ENCODE measurements at places on chromosomes 16 and 17. TPM values are rescaled to one million over a fixed set of nuclear protein-coding genes. Genes with fewer than 3 reads are reported as not detected.
A peak's percentile ranks its signal among the peaks of the same experiment; 100 is the strongest.

Gene ASIC2
- not detected for total RNA-seq

Gene CACNG5
- total RNA-seq = 0.52 TPM

Gene MNT
- 12.2 TPM for total RNA-seq

- DNase-seq = no peak
Observed at GRCh38 chr17:16977932-16978331, 6.0 kb upstream of the TNFRSF13B start.

GRCh38 chr16:27287887-27288286 is 19.3 kb upstream of the NSMCE1 start:
- no peak for DNase-seq

GRCh38 chr17:13869331-13869940 is 199.9 kb upstream of the COX10 start:
- DNase-seq = no peak

Gene CCL8
- total RNA-seq = not detected

Gene RPH3AL
- 77.1 TPM for total RNA-seq

Gene ODAD4
- total RNA-seq = 0.66 TPM

- no peak for DNase-seq
Observed at GRCh38 chr17:77462090-77462489, 321.3 kb downstream of the SEC14L1 start.

Gene JPH3
- total RNA-seq = not detected

- no peak for DNase-seq
Observed at GRCh38 chr16:28155293-28155692, 56.5 kb downstream of the XPO6 start.

DNA sequence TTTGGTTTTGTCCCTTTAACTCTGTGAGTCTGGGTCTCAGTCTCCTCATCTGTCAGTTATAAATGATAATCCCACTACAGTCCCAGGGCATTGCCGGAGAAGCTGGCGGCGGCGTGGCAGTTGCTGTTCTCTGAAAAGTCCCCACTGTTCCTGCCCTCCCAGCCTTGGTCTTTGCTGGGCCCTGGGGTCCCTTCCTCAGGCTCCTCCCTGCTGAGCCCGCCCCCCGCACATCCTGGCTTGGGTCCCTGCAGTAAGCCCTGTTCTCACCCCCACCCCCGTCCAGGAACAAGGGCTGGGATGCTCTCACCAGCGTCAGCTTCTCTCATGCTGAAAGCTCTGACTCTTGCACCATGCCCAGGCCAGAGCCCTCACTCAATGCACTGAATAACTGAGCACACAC is 35.3 kb upstream of the PEMT start:
- DNase-seq = no peak

DNA sequence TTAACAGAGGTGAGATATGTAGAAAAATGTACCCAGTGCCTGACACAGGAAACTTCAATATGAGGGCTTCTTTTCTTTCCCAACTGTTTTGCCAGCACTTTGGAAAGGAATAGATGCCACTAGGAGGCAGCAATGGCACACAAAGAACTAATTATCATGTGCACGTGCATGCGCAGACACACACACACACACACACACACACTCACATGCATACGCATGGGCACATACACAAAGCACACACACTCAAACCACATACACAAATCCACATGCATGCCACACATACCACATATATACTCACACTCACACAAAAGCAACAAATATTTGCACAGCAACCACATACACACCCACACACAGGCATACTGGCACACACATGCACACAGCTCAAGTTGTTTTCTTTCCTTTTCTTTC is 8.8 kb upstream of the CEP112 start:
- peak; percentile 83 for DNase-seq

DNA sequence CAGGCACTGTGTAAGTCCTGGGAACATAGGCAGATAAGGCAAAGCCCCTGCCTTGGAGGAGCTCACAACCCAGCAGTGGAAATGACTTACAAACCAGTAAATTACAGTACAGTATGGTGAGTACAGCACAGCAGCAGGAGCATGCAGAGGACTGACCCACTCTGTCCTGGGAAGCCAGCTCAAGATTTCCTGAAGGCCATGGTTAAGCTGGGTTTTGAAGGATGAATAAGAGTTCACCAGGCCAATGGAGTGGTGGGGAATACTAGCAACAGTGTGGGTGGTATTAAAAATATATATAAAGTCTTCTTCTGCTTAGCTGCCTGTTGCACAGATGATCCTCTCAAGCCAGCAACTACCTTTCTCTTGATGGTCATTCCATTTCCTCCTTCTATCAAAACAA is 3.0 kb upstream of the GAN start:
- DNase-seq = no peak

Gene BCO1
- total RNA-seq = not detected

GRCh38 chr16:19851476-19851875 is 33.2 kb downstream of the GPRC5B start:
- DNase-seq = no peak

- DNase-seq = no peak
Observed at GRCh38 chr17:79135628-79136405, 61.2 kb downstream of the ENGASE start.

- peak; percentile 76 for DNase-seq
Observed at GRCh38 chr17:19727501-19728078, 11.2 kb upstream of the SLC47A2 start.

- no peak for DNase-seq
Observed at GRCh38 chr16:31869511-31870201, 4.0 kb upstream of the ZNF267 start.

DNA sequence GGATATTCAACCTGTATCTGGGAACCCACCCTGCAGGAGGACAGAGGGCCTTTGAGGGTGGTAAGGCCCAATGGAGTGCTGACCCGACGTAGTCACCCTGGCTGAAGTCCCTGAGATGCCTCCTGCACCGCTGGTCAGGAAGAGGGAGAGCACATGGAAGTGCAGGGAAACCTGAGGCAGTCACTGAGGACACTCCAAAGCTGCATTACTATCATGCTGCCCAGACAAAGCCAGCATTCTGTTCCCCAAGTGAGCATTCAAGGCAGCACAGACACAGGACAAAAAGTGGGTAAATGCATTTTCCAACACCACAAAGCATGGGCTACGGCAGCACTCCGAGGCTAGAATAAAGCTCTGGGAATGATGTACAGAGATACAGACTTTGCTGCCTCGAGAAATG is 46.8 kb upstream of the BCAR1 start:
- DNase-seq = no peak

DNA sequence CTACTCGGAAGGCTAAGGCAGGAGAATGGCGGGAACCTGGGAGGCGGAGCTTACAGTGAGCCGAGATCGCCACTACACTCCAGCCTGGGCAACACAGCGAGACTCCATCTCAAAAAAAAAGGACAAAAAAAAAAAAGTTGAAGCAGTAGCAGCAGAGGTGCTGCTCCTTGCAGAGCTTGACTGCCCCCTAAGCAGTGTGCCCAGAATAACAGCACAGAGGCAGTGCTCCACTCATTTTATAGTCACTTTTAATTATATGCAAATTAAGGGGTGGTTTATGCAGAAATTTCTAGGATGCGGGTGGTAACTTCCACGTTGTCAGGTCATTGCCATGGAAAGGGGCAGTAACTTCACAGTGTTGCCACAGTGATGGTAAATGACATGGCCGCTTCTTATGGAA is 54.3 kb upstream of the NOL11 start:
- no peak for DNase-seq

- DNase-seq = no peak
Observed at GRCh38 chr17:49894761-49895160, 46.9 kb upstream of the TAC4 start.

DNA sequence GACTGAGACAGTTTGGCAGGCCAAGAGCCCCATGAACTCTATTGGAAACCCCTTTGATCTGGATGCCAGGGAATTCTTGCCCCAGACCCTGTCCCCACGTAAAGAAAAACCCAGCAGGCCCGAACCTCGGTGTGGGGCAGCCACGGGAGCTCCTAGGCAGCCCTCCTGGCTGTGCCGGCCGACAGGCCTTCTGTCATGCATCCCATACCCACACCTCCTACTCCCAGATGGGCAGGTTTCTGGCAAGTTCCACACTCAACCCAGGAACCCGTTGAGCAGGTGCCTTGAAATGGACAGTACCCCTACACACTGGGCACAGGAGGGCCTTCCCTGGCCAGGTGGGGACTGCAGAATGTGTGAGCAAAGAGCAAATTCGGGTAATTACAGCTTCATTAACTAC is 23.6 kb upstream of the ATP2C2 start:
- no peak for DNase-seq

Gene KCNJ18
- not detected for total RNA-seq

Gene EPN3
- 20.1 TPM for total RNA-seq

- DNase-seq = no peak
Observed at GRCh38 chr16:11212798-11213196, 43.2 kb downstream of the SOCS1 start.

GRCh38 chr17:76246080-76247066 is 6.1 kb upstream of the RNF157 start:
- DNase-seq = no peak

DNA sequence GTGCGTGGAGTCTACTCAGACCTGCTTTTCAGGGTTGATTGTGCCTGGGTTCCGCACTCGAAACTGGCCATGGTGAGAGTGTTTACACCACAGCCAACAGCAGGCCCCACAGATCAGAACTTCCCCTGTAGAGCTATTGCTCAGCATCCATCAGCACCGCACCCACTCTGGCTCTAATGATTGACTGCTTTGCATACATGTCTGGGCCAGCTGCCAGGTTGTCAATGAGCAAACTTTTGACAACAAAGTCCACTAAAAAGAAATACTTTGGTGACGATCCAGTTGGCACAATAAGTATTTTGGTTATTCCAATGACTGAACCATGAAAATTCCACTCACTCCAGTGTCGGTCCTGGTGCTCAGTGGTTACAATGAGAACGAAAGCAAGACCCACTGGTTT is 190.7 kb downstream of the FOXL1 start:
- DNase-seq = no peak

- peak; percentile 81 for DNase-seq
Observed at GRCh38 chr17:7294614-7295153, at the start of gene YBX2. Gene YBX2, minus strand, starts transcription at chr17:7294639. Its CDS starts 139 bp downstream, at chr17:7294500.

DNA sequence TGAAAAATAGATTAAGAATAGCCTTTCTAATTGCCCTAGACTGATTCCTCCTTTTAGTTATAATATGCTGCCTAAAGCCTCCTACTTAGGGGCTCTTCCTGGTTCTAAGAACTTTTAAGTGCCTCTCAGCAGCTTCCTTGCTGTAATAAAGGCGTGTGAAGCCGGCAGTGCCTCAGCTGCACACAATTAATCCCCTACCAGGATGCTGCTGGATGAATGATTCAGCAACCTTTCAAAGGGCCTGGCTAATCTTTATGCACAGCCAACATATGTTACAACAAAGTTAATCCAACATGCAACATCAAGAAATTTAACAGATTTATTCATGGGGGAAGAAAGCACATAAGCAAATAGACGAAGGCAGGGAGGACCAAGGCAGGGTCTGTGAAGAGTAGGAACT is 145.2 kb downstream of the PMP22 start:
- no peak for DNase-seq

DNA sequence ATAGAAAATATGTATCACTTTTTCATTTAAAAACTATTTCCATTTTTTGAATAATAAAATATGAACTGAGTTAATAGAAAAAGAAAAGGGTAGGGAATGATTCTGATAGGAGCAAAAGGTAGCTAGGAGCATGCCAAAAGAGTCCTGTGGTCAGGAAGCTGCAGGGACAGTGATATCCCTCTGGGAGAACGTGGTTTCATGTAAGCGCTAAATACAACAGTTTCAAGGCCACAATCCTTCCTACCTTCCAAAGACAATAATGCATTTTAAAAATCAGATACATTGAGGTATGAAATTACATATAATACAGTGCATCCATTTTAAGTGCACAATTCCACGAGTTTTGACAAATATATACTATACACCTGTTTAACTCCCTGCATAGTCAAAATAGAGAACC is 55.8 kb downstream of the CCDC182 start:
- DNase-seq = no peak

DNA sequence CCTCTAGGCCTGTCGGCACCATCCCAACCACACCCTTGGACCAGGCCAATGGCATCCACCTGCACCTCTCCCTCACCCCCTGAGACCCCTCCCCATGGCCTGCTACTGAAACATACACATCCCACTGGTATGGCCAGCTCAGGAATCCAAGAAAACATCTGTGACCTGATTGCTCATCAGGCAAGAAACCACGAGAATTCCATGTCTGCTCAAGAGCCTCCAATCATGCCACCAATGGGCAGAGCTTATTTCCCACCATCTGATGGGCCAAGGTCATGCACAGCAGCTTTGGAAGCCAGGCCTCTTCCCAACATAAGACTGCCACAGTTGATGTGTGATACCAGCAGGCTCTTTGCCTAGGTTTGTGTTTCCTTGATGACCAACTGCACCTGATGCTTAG is 190.1 kb downstream of the C16orf78 start:
- no peak for DNase-seq

DNA sequence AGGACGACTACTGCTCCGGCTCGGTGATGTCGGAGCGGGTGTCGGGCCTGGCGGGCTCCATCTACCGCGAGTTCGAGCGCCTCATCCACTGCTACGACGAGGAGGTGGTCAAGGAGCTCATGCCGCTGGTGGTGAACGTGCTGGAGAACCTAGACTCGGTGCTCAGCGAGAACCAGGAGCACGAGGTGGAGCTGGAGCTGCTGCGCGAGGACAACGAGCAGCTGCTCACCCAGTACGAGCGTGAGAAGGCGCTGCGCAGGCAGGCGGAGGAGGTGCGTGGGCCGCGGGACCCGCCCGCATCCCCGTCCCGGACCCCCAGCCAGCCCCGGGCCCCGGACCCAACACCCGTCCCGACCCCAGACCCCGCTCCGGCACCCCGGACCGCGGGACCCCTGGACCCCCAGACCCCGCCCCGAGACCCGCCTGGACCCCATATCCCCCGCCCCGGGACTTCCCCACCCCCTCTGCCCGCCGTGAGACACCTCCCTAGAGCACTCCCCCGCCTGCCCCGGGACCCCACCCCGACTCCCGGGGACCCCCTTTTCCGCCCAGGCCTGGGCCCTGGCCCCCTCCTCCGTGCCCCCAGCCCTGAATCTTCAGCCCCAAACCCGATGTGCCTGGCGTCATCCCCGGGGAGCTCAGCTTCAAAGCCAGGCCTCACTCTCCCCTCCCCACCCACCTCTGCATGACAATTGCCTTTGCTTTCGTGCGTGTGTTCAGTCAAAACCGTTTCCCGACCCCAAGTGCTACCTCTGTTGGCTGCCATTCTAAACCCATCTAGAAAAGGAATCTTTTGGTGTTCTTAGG is 594 bp downstream of the MAPK8IP3 start:
- no peak for DNase-seq

DNA sequence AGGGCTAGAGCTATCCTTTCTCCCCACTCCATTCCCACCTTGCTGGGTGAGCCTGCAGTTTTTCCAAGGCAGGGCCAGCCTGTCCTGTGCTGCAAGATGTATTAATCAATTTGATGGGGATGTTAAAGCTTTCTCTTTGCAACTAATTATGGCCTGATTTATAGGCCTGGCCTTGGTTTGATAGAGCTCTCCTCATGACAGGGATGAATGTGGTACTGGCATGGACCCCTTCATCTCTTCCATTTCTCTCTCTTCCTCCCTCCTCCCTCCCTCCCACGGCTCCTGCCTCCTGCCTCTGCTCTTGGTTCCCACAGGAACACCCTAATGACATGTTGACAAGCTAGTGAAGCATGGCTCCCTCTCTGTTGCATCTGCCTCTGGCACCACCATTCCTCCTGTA is 47.2 kb upstream of the SKAP1 start:
- DNase-seq = no peak

GRCh38 chr17:51741458-51741857 is 417.1 kb downstream of the CA10 start:
- DNase-seq = no peak

Measured in body of pancreas (tissue), 4 donors.